ENCODE measurements at places on chromosomes 4 and X.

- DNase-seq = no peak
Measured at GRCh38 chrX:14073071-14073470, 43.4 kb upstream of the GEMIN8 start.

- DNase-seq = no peak
Measured at GRCh38 chr4:86633854-86634253, 39.7 kb downstream of the PTPN13 start.

DNA sequence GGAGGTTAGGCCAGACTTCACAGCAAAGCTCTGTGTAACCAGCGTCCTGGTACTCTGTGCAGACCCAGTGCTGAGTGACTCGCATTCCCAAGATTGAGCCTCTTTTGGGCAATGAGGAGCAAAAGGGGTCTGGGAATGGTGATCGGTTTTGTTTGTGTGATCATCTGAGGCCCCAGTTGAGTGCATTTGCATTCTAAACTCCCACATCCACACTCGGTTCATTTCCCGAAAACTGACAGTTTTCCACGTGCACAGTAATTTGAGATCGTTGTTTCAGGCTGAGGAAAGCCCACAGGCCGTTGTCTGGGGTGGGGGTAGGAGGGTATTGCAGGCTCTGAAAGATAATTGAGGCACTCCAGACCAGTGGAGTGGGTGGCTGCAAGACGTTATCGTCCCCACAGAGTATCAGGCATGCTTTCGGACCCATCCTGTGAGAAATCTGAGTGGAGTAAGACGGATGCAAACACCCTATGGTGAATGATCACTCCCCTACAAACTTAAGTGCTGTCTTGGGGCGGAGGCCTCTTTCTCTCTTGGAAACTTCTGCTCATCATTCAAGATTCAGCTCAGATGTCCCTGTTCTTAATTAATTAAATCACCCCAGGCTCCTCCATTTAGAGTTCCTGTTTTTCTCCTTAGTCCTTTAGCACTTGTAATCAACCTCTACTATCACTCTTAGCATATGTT lies 96.1 kb downstream of the AFF1 start:
- DNase-seq = no peak

- DNase-seq = no peak
Measured at GRCh38 chr4:108850219-108850649, 87.4 kb upstream of the ETNPPL start.

GRCh38 chrX:30144971-30145731 lies 70.2 kb upstream of the MAGEB2 start:
- no peak for DNase-seq

DNA sequence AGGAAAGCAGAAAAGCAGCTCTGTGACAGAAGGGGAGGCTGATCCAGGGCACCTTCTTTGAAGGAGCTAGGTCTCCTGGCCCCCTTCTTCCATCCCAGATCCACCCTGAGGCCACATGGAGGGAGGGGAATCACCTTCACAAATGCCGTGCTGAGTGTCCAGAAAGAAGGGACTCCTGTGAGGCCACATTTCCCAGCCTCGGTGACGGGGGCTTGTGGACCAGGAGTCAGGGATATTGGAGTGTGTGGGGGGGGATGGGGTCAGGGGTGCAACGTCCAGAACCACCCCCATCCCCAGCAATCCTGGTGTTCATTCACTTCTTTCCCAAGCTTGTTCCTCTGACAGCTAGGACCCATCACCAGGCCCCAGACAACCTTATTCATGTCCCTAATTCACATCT lies 4.7 kb downstream of the TIMM17B start:
- DNase-seq = no peak

- DNase-seq = no peak
Measured at GRCh38 chr4:53551958-53552357, 39.3 kb downstream of the LNX1 start.

GRCh38 chr4:78876568-78877320 lies 62.5 kb downstream of the PAQR3 start:
- no peak for DNase-seq

- no peak for DNase-seq
Measured at GRCh38 chrX:129769467-129770154, 10.1 kb upstream of the SASH3 start.

All from NCI-H510A (cell line).